ENCODE measurements at places on chromosomes 16 and 17.

GRCh38 chr16:31537362-31538242, 9.9 kb downstream of the AHSP start:
- DNase-seq: no peak

GRCh38 chr17:64662774-64663367, 764 bp upstream of the SMURF2 start:
- DNase-seq: no peak

GRCh38 chr17:16428098-16428882, 12.9 kb downstream of the TRPV2 start:
- DNase-seq: peak; percentile 59

DNA sequence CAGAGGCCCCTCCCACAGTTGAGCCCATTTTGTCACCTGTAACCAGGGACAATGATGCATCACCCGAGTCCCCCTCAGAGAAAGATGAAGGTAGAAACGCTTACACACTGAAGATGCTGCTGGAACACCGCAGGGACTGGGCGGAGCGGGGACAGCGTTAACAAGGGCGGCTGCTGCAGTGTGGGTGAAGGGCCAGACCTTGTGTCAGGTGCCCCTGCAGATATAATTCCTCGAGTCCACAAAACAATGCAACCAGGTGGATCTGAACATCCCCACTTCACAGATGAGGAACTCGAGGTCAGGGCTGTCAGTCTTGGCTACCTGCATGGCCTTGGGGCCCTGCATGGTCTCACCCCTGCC, 6.3 kb upstream of the MAPK7 start:
- no peak for DNase-seq

- DNase-seq: no peak
Observed at GRCh38 chr16:66134875-66135274, 231.6 kb upstream of the CDH5 start.

GRCh38 chr17:82793974-82794630, 42.2 kb downstream of the TBCD start:
- no peak for DNase-seq

DNA sequence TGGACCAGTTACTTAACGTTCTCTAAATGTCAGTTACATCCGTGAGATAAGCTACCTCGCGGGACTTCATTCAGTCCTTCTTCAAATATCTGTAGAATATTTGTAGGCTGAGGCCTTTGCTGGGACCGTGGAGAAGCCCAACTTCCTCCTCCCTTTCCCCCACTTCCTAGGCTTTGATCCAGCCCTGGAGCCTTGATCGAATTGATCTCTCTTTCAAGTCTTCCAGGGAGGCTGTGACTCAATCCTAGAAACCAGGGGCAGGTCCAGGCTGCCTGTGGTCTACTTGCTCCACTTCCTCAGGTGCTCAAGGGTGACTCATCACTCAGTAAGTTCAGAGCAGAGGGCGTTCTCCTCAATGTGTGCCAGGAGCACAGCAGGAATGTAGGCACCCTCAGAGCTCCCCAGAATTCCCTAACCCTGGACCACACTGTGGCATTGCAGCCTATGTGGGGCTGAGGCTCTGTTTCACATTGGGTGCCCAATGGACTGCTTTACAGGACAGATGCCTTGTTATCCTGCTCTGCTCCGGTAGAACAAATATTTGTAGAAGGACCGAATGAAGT, 11.2 kb upstream of the CEP20 start:
- peak; percentile 89 for DNase-seq

GRCh38 chr17:40862985-40863733, 3.9 kb downstream of the KRT12 start:
- DNase-seq: no peak

DNA sequence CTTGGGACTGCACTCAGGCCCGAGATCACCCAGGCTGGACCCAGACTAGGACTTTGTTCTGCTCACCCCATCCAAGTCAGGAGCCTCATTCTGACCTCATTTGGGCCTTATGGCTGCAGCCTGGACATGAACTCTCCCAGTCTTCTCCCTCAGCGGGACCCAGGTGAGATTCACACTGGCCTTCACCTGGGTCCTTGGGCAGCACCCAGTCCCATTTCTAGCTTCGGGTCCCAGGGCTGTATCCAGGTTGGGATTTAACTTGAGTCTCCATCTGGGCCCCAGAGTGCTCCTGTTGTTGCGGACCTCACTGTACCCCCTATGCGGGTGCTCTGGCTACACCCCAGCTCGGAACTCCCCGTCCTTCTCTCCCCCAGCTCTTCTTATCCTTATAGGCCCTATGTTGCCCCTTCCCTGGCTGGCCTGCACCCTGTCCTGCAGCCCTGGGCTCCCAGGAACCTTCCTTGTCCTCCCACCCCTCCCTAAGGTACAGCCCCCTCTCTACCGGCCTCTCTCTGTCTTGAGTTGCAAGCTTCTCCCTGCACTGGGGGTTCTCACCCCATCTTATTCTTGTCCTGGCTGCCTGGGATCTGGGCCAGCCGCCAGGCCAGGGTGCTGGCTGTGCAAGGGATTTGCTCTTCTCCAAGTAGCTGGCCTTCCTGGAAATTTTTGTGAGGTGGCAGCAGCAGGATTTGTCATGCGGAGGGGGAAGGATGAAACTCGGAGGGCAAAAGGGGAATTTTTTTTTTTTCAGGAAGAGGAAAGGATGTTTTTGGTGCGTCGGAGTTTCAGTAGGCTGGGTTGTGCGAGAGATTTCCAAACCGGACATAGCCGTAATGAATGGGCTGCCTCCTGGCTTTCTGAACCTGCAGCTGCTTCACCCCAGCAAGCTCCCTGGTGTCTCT, 904 bp downstream of the MAP2K3 start:
- DNase-seq: peak; percentile 51

DNA sequence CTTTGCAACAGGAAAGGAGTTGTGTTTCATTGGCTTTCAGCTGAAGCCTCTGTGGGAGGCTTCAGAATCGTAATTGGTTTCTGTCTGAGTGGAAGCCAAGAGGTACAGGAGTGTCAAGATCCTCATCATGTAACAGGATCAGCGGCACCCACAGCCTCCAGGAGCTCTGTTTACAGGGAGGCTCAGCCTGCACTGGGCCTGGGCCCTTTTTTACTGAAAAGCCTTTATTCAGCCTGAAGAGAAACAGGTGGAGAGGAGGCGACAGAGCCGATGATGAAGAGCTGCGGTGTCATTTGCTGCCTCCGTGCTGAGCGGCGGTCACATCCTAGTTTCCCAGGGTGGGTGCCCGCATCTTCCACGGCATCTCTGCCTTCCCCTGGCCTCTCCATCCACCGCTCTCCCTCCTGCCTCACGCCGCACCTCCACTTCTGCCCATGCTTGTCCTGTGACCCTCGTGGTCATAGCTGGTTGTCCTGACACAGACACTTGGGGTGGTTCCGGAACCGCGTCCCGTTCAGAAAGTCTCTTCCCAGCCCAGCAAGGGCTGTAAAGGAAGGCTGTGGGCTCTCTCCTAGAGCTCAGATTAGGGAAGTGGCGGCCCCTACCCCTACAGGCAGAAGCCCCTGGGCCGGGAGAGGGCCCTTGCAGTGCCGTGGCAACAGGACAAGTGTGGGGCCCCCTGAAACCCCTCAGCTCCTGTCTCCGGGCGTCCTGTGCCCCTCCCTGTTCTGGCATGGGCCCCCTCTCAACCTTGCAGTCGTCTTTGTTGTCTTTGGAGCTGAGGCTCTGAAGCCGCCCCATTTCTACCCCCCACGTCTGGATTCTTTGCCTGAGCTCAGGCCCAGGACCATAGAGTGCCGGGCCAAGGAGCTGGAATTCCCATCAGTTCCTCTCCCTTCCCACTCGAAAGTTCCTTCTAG, 53.9 kb upstream of the CHMP6 start:
- DNase-seq: no peak

GRCh38 chr17:43396491-43397060, 2.2 kb upstream of the ARL4D start:
- no peak for DNase-seq

GRCh38 chr16:66717112-66717675, 20.7 kb upstream of the CMTM4 start:
- peak; percentile 88 for DNase-seq

GRCh38 chr17:14332331-14332730, 31.4 kb downstream of the HS3ST3B1 start:
- DNase-seq: no peak

DNA sequence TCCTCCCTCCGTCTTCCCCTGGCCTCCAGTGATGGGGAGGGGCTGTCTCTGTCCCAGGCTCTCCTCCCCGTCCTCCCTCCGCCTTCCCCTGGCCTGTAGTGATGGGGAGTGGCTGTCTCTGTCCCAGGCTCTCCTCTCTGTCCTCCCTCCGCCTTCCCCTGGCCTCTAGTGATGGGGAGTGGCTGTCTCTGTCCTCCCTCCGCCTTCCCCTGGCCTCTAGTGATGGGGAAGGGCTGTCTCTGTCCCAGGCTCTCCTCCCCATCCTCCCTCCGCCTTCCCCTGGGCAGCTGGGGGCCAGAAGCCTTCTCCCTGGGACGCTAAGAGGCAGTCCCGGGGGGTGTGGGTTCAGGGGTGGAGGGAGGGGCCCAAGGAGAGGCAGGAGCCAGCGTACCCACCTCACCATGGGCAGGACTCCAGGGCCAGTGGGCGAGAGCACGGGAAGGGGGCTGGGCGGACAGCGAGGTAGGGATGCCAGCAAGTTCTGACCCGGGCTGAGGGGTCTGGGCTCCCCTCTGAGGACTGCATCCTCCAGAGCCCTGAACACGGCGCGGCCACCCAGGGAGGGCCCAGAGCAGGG, 14.8 kb downstream of the UTS2R start:
- no peak for DNase-seq

GRCh38 chr17:45320931-45321461, 4.2 kb upstream of the MAP3K14 start:
- peak; percentile 97 for DNase-seq

- no peak for DNase-seq
Observed at GRCh38 chr17:61482467-61482866, 30.2 kb downstream of the TBX4 start.

GRCh38 chr17:83100220-83100852, 20.9 kb downstream of the METRNL start:
- DNase-seq: no peak

DNA sequence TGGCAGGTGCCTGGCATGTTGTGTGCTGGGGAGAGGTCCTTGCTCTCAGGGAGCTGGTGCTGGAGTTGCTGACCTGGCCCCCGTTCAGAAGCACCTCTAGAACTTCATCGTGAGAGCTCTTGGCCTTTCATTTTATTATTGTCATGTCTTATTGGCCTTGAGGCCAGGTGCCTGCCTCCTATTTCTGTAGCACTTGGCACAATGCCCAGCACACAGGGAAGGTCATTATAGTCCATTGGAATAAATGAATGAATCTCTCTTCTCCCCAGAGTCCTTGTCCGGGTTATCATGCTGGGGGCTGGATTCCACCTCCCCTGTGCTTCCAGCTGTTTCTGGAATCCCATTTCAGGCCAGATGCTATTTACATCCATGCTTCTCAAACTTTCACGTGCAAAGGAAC, 169.2 kb downstream of the HAPSTR1 start:
- DNase-seq: no peak

DNA sequence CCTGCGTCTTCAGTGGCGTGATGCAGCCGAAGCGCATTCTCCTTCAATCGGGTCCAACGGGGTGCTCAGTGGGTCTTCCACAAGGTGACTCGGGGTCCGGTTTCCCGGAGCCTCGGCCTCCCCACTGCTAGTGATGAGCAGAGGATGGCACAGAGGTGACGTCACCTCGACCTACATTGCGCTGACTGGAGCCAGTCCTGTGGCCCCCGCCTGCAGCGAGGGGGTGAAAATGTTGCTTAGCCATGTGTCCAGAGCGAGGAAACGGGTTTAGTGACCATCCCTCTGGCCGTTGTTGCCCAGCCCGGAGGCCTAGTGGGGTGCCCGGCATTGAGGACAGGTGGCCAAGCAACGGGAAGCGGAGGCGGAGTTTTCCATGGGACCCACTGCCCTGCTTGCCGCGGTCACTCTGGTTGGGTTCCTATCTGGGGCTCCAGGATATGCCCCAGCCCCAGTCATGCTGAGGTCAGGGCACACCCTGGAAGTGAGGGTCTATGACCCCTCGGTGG, 190.6 kb upstream of the CIBAR2 start:
- no peak for DNase-seq

- DNase-seq: peak; percentile 11
Observed at GRCh38 chr16:54055864-54056263, 230.7 kb downstream of the IRX3 start.

GRCh38 chr16:35745191-35745590, 2285.8 kb downstream of the TP53TG3F start:
- no peak for DNase-seq

DNA sequence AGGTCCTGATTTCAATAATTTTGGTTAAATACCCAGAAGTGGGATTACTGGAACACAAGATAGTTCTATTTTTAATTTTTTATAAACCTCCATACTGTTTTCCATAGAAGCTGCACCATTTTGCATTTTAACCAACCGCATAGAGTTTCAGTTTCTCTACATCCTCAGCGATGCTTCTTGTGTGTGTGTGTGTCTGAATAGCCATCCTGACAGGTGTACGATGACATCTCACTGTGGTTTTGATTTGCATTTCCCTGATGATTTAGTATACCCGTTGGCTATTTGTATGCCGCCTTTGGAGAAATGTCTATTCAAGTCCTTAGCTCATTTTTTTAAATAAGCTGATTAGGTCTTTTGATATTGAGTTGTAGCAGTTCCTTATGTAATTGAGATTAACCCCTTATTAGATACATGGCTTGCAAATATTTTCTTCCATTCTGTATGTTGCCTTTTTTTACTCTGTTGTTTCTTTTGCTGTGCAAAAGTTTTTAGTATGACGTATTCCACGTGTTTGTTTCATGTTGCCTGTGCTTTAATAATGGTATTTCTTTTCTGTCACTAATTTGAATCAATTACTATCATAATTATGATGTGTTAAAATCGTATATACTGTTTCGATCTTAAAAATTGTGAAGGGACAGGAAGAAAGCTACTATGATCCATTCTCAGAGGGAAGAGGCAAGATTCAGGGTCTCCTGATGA, 227.2 kb upstream of the MON1B start:
- DNase-seq: no peak

GRCh38 chr17:57281887-57282286, 25.6 kb downstream of the MSI2 start:
- DNase-seq: no peak

GRCh38 chr17:80124351-80124981, 22.5 kb downstream of the EIF4A3 start:
- DNase-seq: peak; percentile 64

DNA sequence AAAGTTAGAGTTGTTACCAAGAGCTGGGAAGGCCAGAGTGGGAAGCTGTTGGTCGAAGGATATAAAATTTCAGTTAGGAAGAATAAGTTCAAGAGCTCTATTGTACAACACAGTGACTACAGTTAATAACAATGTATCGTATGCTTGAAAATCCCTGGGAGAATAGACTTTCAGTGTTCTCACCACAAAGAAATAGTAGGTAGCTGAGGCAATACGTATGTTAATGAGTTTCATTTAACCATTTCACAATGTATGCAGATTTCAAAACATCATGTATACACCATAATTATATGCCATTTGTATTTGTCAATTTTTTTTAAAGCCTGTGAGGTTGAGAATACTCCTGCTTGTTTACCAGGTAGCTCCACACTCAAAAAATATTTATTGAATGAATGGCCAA, 41.5 kb upstream of the MYOCD start:
- DNase-seq: peak; percentile 39
